ENCODE measurements at places on chromosomes 3 and 15.

DNA sequence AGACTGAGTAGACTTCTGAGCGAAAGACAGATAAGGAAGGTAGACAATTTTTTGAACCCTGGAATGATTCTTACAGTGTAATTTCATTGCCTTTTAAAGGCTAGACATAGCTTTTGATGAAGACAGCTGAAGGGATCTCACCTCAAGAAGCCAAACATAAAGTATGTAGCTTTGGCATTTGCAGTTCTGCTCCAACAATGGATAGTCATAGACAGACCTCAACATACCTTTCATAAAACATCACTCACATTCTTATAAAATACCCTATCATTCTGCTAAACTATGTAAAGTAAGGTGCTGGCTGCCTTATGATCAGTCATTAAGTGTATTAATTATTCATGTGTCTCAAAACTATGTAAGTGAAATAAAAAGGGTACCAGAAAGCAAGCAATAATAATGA is 70.0 kb downstream of the UBE3A start:
- DNase-seq: no peak

GRCh38 chr3:129063091-129063640 is 2.6 kb downstream of the GP9 start:
- DNase-seq: no peak

- DNase-seq: no peak
Measured at GRCh38 chr3:24520101-24520495, 25.4 kb upstream of the THRB start.

DNA sequence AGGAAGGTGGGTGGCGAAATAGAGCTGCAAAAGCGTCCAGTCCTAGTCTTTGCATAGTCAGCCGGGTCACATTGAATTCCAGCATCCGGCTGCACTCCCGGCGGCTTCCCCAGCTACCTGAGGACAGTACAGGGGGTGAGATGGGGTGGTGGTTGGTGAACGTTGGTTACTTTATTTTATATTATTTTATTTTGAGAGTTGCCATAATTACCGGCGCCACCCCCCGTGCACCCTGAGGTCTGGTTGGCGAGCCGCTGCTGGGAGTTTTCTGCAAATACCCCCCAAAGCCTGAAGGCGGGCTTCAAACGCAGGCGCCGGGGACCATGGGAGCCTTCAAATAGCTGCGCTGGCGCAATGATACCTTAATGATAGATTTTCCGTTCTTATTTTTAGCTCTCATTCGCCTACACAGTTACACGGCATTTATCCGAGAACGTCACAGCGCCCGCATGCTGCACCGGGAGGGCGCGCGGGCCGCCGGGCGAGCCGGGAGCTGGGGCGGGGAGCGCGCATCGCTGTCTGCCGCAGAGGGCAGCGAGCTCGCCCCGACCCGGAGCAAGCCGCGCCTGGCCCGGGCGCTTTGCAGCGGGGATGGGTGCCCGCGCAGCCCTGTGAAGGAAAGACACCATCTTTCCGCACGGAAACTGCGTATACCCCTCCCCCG is 756 bp upstream of the RASGRF1 start:
- no peak for DNase-seq

- DNase-seq: no peak
Measured at GRCh38 chr15:100031665-100032357, 298.6 kb upstream of the LYSMD4 start.

Measured in NCI-H1092 (cell line).